H54 (cell line): ENCODE measurements at places on chromosomes 4 and X.

- DNase-seq: no peak
Measured at GRCh38 chrX:21968333-21968732, 27.8 kb downstream of the SMS start.

- DNase-seq: no peak
Measured at GRCh38 chr4:84484236-84484635, 14.9 kb downstream of the NKX6-1 start.

GRCh38 chr4:32633421-32633820 lies 1913.3 kb downstream of the PCDH7 start:
- no peak for DNase-seq

DNA sequence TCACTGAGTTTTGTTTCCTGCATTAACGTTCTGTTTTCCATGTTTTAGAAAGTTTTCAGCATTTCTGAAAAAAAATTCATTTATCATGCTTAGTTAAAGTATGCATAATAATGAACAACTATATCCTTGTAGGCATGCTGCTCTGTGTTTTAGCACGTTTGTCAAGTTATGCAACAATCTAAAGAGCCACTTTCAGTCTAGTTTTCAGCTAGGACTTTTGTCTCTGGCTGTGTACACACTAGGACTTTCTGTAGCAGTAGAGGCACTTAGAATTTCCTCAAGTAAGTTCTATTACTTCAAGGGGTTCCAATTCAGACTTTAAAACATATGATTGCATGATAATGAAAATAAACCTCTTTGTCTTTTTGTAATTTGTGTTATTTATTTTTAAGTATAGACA lies 12.4 kb downstream of the DCAF8L1 start:
- no peak for DNase-seq

DNA sequence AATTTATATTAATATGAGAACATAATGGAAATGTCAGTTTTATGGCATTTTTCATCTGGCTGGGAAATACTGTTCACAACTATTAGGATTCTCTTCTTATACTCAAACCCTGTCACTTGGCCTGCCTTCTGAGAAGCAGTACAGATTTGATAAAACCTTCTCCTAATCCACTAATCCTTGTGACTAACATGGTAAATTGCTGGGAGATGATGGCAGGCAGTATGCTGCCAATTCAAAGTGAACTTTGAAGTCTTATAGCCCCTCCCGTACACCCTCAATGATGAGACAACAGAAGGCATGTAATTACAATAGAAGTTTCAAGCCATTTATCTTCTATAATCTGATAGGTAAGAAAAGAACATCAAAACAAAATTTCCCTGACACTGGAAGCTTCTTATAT lies 36.9 kb downstream of the PAQR3 start:
- no peak for DNase-seq

GRCh38 chr4:39655211-39655610 lies 16.5 kb upstream of the SMIM14 start:
- no peak for DNase-seq
